ENCODE measurements at places on chromosomes 6 and 20.

- no peak for DNase-seq
Observed at GRCh38 chr6:112800439-112800838, 453.3 kb downstream of the RFPL4B start.

DNA sequence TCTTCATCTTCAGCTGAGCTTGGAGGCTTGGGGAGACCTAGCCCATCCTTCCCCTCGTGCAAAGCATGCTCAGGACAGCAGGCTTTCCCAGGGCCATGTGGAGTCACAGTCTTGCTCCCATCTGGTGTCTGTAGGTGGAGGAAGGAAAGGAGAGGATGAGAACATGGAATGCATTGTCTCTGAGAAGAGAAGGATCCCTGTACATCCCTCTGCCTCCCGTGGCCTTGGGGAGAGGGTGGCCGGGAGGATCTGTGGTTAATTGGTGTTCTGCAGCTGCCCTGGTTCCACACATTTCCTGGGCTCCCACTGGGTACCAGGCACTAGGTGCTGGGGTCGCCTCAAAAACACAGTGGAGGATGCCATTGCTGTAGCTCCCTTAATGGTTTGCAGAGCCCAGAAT is 134.5 kb downstream of the PHACTR3 start:
- no peak for DNase-seq

DNA sequence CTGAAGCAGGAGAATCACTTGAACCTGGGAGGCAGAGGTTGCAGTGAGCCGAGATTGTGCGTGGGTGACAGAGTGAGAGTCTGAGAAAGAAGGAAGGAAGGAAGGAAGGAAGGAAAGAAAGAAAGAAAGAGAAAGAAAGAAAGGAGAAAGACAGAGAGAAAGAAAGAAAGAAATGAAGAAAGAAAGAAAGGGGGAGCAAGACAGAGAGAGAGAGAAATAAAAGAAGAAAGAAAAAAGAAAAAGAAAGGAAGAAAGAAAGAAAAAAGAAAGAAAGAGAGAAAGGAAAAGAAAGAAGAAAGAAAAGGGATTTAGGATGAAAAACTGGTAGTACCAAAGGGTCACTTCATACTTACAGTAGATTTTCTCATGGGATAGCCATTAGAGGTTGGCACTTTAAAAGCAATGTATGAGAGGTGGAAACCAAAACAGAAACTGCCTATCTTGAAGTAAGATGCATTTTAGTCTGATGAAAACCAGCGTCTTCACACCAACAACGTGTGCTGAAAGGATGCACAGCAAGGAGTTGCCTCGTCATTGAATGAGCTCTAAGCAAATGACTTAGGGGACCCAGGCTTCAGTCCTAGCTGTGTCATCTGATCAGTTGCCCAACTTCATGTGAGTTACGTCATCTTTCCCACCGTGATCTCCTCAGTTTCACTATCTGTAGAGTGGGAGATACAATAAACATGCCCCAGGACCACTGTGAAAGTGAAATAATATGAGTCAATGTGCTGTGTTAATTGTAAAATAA is 133.9 kb upstream of the NEDD9 start:
- no peak for DNase-seq

DNA sequence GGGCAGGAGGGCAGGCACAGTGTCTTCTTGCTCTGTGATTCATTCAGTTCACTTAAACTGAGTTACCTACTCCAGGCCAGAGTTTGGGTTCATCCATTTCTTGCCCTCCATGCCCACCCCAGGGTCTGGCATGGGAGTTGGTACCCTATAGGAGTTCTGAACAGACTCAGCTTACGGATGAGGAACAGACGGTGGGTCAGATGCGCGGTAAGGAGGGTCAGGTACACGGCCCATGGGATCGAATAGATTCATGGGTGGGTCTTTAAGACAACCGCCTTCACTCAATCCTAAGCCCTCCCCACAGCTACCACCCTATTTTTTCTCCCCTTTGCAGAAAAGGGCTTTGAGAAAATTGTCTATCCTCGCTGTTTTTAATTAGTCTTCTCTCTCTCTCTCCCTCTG is 13.1 kb upstream of the TRIB3 start:
- DNase-seq = no peak

GRCh38 chr6:111757342-111757741 is 115.9 kb downstream of the FYN start:
- DNase-seq = no peak

DNA sequence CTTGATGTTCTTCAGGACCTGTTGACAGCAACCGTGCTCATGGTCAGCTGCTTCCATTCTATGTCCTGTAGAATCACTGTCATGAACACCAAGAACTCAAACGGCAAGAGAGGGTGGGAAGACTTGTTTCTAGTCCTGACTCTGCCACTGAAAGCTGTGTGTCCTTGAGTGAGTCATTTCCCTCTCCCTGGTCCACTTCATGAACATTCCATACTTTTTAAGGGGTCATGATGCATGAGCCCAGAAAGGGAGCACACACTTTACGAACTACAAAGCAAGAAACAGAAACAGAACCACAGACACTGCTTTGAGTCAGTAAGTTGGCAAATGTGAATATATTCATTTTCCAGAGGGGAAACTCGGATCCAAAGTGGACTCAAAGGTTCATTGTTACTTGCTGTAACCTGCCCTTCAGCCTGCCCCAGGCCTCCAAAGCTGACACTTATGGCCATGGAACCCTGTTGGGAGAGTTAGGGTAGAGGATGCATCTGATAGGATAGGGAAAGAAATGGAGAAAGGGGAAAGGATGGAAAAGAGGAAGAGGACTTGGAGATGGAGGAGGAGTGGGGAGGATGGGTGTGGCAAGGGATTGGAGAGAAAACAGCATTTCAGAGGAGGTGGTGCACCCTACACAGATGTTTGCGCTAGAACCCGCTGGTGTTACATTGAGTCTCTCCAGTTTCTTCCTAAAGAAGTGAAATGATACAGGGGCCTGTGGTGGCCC is 129.8 kb downstream of the FOXO3 start:
- no peak for DNase-seq

DNA sequence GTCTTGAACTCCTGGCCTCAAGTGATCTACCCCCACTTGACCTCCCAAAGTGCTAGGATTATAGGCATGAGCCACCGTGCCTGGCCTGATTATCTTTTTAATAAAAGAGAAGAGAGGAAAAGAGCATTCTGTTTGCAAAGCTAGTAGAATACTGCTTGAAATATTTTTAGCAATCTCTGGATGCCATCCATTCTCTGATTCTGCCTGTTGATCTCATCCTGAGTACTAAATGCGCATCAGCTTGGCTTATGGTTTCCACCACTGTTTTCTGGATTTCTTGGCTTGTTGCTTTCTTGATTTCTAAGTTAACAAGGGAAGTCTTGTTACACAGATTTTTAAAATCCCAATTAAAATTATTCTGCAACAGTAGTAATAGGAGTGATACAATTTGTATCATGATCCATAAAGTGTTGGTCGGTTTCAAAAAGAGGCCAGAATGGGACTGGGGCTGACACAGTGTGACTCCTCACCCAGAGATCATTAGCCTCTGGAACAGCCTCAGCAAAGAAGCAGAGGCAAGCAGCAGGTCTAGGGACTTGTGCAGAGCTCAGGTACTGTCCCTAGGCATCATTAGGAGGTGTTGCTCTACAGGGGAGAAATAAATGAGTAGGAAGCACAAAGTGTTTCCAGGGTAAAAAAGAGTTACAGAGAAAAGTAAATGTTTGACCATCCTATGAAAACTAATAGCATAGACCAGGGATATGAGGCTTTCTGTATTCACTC is 17.8 kb upstream of the SLC16A10 start:
- DNase-seq = no peak
